ENCODE measurements at places on chromosomes 1 and 21.

DNA sequence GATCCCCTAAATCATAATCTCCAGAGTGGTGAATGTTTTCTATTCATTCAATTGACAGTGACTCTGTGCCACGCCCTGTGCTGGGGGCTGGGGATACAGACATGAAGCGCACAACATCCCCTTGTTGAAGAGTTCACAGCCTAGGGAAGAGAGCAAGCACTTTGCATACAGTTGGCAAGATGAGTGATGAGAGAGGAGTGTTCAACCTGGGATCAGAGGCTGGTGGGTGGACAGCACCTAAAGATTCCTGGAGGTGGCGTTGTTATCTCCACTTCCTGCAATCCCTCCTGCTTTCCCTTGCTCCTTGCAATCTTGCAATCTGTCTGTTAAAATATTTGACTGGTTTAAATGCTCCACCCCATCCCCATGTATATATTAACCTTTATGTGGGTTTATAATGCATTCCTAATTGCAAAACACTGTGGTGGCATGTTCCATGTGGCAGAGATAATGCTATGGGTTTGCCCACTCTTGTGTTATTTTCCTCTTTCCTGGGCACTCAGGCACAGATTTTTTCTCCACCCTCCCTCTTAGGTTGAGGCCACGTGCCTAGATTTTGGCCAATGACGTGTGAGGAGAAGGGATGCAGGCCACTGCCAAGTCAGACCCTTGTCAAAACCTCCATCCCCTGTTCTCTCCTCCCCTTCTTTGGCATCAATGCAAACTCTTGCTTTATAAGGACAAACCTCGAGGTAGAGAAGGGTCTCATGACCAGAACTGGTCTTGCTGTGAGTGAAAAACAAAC is 36.2 kb upstream of the GADD45A start:
- no peak for DNase-seq

- no peak for DNase-seq
Measured at GRCh38 chr1:46181343-46182260, 5.3 kb upstream of the P3R3URF start.

- DNase-seq, result no peak
Measured at GRCh38 chr1:227947676-227948492, at the start of gene WNT9A. TSS of gene WNT9A (minus strand) at chr1:227947932. CDS start at chr1:227947887, 45 bp downstream.

GRCh38 chr1:184843732-184844495 is 89.3 kb upstream of the EDEM3 start:
- DNase-seq, result peak; percentile 57

- DNase-seq, result no peak
Measured at GRCh38 chr1:94384485-94385265, 33.5 kb upstream of the ABCD3 start.

DNA sequence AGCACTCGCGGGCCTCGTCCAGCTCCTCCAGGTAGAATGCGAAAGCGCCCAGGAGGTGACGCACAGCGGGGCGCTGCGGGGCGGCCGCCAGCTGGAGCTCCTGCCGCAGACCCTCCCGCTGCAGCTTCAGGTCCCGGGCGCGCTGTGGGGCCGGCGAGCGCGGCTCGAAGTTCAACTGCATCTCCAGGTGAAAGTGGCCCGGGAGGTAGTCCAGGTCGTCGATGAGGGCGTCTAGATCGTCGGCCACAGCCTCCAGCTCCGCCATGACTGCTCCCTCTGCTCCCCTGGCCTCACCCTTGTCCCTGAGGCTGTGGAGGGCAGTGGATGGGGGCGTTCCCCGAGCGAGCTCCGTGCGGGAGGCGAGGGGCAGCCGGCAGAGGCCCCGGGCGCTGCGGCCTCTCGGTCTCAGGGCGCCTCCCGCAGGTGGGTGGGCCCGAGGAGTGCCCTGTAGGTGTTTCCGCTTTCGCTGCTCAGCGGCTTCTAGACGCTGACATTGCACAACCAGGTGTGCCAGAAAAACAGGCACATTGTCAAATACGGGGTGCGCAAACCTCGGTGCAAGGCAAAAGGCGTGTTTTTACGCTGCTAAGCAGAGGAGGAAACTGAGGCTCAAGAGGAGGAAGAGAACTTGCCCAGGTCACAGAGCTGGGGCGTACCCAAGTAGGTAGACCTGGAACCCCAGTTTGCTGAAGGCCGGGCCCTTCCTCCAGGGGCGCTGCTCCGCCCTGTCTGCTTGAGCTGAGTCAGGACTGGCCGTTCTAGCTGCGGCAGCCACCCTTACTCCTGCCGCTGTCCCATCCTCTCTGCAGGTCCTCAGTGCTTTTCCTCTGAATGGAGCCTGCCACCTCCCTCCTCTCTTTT is at the start of gene TTC22:
TTC22 (minus strand) TSS at position 425 of the 861 bp plus-strand sequence; CDS start at position 265, 160 bp downstream.
- peak; percentile 45 for DNase-seq

DNA sequence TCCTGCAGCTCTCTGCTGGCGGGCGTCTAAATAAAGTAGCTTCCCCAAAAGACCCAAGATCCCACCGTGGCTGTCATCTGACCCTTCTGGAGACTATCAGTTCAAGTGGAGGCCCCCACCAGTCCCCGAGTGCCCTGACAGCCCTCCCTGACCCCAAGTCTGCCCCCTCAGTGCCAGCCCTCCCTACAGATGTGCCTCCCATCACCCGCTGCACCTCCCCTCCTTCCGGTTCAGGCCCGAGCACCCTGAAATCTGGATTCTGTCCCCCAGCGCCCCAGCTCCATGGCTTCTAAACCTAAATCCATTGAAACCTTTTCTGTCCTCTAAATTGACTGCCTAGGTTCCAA is 595 bp downstream of the IL10RB start:
- DNase-seq, result peak; percentile 13
